Brain microvascular endothelial cell (primary cell): ENCODE measurements at places on chromosomes 6 and 20.

GRCh38 chr6:90370493-90370959 lies 73.9 kb upstream of the BACH2 start:
- DNase-seq, result no peak

DNA sequence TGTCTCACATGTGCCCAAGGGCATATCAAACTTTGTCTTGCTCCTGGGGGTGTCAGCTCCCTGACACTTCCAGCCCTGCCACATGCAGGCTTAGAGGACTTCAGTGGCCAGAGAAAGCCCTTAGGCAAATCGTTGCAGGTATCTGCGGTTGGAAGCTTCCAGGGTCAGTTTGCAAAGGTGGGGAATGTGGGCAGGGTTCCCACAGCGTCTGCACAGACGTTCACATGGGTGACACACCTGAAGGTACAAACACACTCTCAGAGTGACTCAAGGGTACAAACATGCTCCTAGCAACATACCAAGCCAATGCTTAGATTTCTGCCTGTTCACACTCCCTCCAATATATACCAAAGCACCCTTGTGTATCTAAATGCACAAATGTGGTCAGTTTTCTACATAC lies 30.0 kb downstream of the VSTM2L start:
- DNase-seq, result no peak

DNA sequence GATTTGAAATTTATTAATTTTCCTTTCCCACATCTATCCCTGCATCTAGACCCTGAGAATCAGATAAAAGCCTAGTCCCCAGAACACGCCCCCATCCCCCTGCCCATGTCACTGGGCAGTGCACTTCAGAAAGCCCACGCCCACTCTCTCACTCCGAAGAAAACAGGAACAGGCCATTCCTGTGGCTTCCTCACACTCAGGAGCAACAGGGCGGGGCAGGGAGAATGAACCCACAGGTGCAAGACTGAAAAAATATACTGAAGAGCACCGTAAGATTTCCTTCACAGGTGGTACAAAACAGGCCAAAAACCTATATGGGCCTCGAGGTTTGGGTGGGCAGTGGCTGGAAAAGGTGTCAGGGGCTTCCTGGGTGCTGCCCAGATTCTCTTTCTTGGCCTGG lies 3.4 kb downstream of the OXT start:
- no peak for DNase-seq

- no peak for DNase-seq
Measured at GRCh38 chr20:56360908-56361205, 2.1 kb downstream of the FAM210B start.

GRCh38 chr6:56932910-56933477 lies 21.9 kb upstream of the BEND6 start:
- no peak for DNase-seq

DNA sequence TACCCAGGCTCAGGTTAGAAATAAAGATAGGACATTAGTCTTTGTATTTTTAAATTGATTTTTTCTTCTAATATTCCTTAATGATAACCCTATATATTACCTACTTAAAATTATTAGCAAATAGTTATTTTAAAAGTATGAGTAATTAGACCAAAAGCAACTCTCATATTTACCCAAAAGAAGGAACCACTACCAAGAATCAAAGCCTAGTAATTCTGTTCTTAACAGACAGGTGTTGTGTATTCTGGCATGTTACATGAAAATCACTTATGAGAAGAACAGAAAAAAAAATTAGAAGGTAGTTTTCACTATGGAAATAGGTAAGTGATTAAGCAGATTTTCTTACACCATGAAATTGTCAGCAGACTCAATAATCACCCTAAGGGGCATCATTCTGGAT lies 105.1 kb downstream of the ATG5 start:
- DNase-seq, result no peak

DNA sequence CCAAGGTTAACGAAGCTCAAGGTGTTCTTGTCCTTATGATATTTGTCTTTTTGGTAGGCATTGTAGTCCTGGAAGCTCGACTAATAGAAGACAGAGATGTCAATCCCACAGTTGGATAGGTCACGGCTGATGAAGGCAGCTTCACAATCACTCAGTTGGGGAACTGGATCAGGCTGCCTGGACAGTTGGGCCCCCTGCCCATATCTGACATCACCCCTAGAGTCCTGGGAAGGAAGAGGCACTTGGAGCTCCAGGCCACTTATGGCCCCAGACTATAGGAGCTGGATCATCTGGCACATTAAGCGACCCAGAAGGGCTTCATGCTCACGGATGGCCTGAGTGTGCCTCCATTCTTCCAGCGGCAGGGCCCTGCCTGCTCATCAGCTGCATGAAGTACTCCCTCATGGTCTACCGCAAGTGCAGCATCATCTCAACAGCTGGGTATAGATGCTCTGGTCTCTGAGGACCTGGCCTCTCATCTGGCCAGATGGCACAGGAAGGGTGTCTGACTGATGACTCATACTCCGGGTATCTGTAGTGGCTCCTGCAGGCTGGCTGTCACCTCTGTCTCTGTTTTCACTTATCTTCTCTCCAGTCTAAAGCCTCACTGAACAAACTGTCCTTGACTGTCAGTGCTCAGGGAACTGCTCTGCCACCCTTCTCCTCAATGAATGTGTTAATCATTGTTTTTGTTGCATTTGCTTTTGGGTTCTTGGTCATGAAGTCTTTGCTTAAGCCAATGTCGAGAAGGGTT lies 29.2 kb upstream of the SSR1 start:
- no peak for DNase-seq

DNA sequence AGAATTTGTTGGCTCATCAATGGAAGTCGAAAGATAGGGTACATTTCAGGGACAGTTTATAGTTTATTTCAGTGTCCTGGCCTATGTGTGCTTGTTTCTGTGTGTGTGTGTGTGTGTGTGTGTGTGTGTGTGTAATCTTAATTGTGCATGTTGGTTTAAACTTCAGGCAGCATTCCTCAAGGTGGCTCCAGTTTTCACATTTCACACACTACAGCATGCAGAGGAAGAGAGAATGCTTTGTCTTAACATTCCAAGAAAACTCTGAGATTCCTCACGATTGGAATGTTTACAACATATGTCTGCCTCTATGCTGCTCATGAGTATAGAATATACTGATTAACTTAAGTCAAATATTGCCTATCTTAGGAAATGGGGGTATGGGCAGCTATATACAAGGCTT lies 332.6 kb upstream of the EPHA7 start:
- peak; percentile 5 for DNase-seq

DNA sequence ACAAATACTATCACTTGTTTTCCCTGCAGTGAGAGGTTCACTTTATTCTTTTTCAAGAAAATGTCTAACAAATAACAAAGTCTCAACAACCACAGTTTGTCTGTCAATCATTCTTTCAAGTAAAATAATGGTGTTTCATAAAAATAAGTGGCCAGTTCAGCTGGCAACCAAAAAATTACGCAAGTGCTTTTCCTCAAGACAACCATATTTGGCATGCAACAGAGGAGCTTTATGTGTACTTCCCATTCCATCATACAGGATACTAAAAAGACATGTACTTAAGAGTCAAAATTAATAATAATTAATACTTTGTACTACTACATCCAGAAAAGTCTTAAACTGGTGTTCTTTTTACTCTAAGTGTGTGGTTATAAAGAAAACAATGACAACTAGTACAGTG lies 34.6 kb downstream of the ATG5 start:
- DNase-seq, result no peak

GRCh38 chr6:33082702-33083101 lies 6.9 kb downstream of the HLA-DPB1 start:
- no peak for DNase-seq

DNA sequence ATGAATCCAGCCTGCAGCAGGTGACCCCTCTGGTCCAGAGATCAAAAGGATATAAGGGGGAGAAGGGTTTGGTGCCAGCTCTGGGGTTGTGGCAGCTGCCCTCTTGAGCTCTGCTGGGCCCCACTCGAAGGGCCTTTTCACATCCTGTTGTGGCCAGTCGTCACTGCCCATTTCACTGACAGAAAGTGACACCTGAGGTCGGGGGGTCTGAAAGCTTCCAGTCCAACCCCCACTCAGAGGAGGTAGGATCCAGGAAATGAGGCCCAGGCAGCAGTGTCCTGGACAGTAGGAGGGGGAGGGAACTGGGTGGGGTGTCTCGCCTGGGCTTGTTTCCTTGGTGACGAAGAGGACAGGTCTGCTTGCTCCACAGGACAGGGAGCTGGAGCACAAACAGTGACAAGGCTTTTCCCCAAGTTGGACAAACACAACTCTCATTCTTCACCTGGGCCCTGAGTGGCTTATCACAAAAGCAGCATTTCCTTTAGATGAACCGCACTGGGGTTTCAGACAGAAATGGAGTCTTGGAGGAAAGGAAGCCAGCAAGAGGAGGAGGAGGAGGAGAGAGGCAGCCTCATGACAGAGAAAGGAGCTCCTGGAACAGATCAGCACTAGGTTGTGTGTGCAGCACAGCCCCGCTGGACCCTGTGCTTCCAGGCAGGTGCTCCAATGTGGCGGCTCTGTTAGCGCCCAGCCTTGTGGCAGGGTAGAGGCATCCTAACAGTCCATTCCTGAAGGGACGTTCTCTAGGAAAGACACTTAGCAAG lies 11.0 kb downstream of the FRS3 start:
- no peak for DNase-seq

- DNase-seq, result no peak
Measured at GRCh38 chr6:36781669-36782068, 57.6 kb downstream of the CPNE5 start.

- DNase-seq, result peak; percentile 24
Measured at GRCh38 chr6:108549741-108550140, 11.0 kb upstream of the FOXO3 start.

- no peak for DNase-seq
Measured at GRCh38 chr6:18221288-18221615, 43.1 kb downstream of the DEK start.

- DNase-seq, result no peak
Measured at GRCh38 chr6:31710523-31711219, 4.0 kb downstream of the LY6G6F start.

DNA sequence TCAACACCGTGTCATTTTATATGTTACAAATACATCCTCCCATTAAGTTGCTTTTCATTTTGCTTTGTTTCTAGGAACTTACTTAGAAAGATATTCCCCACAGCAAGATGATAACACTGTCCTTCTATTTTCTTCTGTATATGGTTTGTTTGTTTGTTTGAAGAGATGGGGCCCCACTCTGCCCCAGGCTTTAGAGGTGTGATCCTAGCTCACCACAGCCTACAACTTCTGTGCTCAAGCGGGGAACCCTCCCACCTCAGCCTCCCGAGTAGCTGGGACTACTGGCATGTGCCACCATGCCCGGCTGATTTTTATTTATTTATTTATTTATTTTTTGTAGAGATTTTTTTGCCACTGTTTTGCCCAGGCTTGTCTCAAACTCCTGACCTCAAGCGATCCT lies 14.2 kb upstream of the GMDS start:
- no peak for DNase-seq

DNA sequence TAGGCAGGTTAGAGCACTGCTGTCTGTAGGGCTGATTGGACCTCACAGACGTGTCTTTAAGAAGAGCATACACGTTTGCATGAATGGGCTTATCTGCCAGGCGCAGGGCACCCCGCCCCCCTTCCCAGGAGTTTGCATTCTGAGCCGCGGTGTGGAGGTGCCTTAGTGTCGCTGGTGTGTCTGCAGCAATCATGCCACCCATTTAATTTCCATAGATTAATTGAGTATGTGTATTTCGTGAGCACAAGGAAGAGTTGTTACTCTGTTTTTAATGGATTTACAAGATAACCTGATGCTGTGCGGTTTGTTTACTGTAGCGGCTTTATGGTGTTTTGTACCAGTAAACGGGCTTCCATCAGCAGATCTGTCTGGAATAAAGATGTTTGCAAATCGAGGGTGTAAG lies 107.7 kb downstream of the ZDHHC14 start:
- DNase-seq, result no peak

GRCh38 chr6:99605074-99605734 lies 1.4 kb upstream of the PRDM13 start:
- DNase-seq, result no peak

GRCh38 chr6:169224185-169224695 lies 29.4 kb downstream of the THBS2 start:
- peak; percentile 73 for DNase-seq

DNA sequence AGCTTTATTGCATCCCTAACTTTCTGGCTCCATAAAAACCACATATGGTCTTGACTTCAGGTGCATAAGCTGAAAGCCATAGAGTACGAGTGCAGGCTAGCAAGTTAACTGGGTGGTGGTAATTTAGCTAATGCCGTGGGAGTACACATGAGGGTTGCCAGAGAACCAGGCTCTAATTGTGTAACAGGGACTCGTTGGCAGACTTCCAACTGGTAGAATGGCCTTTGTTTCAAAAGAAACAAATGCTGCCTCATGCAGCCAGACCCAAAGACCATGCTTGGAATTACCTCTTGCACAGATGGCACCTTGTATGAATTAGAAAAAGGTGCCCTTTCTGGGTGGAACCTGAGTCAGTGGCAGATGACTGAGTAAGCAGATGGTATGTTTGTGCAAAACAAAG lies 73.2 kb downstream of the LY86 start:
- DNase-seq, result peak; percentile 17

DNA sequence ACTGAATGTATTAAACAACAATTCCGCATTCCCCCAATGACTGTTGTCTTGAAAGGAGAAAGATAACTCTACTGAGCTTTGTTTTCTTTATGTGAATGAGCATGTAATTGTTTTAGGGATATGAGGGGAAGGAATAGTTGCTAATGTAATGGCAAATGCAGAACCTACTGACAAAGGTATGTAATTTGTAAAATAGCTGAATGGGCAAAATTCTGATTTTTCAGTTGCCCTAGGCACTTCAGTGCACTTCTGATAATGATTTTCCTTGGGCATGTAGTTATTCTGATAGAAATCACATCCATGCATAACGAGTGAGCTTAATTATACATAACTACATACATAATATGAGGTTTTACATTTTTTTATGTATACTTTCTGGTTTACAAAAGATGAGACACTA lies 53.4 kb upstream of the FOXO3 start:
- DNase-seq, result no peak

GRCh38 chr20:24040896-24041459 lies 52.4 kb upstream of the GGTLC1 start:
- no peak for DNase-seq

DNA sequence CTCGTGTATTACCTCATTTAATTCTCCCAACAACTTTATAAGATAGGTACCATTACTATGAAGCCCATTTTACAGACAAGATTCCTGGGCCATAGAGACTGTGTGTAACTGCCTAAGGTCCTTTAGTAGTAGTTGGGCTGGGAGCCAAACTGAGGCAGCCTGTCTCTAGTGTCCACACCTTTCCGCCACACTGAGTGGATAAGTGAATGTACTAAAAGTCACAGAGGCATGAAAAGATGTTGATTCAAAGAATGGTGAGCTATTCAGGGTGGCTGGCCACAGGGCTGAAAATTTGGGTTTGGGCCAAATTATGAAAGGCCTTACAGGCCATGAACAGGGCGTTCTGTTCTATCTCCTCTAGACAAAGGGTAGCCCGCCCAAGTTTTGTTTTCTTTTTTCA lies 11.0 kb downstream of the CD24 start:
- no peak for DNase-seq

GRCh38 chr6:41200901-41201763 lies at the start of gene TREML2:
TREML2 (minus strand) TSS chr6:41201149; CDS start chr6:41201008, 141 bp downstream.
- no peak for DNase-seq

- no peak for DNase-seq
Measured at GRCh38 chr20:58494923-58495622, 20.1 kb downstream of the APCDD1L start.
